ENCODE measurements at places on chromosomes 7 and 10. TPM values are rescaled to one million over a fixed set of nuclear protein-coding genes. Genes with fewer than 3 reads are reported as not detected.
A peak's percentile ranks its signal among the peaks of the same experiment; 100 is the strongest.

FAM25A gene
- total RNA-seq = 40.0 TPM

- DNase-seq = no peak
Measured at GRCh38 chr7:106679153-106679931, 18.4 kb upstream of the CCDC71L start.

DNA sequence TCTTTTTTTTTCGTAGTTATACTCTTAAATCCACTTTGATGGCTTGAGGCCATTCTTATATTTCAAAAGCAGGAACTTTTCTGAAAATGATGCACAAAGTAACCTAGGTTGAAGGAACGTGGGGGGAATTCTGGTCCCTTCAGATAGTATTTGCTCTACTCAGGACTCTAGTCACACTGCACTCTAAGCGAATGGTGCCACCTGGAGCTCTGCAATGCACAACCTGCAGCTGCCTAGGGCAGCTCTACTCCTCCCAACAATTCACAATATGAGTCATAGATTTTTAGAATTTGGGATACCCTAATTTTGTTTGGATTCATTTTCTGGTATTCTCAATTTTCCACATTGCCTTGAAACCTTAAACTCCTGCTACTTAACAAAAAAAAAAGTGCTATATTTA, 17.3 kb downstream of the SYPL1 start:
- no peak for DNase-seq

DNA sequence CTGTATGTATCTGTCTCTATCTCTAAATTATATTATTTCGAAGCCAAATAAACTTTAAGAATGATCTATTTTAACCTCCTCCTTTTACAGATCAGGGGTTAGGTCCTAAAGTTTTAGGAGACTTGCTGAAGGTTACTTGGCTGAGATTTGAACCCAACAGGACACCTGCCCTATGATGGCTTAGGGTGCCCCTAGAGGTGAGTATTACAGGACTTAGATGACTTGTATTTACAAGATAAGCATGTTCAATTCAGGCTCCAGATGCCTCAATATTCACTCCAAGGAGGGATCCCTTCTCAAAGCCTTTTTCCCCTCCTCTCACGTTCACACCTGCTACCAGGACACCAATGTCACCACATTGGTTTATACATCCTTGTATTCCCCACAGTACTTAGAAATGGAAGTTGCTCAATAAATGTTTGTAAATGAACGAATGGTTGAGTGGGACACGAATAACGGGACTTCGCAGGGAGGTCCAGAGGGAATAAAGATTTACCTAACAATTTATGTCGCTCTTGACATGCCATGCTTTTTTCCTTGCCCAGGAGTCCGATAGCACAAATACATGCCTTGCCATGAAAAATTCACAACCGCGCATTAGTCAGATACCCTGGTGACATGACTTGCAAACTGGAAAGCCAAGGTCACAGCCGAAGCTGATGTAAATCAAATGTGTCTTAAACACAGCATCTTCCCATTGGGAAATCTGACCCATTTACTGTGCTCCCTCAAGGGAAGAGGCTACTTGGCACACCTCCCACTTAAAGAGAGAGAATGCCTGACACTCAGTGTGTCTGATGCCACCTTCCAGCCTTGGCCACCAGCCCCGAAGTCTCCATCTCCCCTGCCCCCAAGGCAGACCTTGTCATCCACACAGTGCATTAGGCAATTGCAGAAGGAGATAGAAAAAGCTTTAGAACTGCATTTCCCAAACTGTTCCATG, 872.2 kb upstream of the AUTS2 start:
- DNase-seq = no peak

GRCh38 chr7:90574146-90574819, 21.8 kb upstream of the CDK14 start:
- no peak for DNase-seq

DNA sequence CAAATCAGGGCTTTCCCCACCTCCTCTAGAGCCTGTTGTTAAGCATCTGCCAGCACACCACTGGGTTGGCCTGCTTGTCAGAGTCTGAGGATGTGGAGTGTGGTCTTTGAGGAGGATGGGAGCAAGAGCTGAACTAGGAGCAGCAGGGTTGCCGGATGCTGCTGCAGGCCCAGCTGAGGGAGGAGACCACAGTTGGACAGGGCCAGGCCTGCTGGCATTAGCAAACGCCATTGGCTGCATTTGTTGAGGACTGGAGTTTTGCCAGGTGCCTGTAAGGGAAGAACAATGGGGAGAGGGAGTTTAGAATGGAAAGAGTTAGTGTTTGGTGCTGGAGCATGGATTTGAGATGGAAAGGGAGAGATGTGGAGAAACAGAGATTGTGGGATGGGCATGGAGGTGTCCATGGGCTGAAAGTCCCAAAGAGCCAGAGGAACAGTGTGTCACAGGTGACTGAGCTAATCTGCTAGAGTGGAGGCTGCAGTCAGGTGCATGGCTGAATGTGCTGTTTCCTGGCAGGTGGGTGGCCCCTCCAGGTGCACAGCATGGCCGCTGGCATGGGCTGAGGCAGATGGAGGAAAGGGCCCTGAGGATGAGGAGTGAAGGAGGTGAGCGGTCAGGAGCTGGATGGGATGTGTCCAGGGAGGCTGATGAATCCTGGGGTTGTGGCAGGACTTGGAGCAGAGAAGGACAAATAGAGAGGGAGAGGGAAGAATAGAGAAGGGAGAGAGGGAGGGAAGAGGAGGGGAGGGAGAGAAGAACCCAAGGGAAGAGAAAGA, 40.7 kb downstream of the LEP start:
- DNase-seq = peak; percentile 58

All from vagina (tissue), 2 donors.